Naive thymus-derived CD4-positive, alpha-beta T cell (primary cell): ENCODE measurements at places on chromosomes 2 and 18. TPM values are rescaled to one million over a fixed set of nuclear protein-coding genes. Genes with fewer than 3 reads are reported as not detected.

DNA sequence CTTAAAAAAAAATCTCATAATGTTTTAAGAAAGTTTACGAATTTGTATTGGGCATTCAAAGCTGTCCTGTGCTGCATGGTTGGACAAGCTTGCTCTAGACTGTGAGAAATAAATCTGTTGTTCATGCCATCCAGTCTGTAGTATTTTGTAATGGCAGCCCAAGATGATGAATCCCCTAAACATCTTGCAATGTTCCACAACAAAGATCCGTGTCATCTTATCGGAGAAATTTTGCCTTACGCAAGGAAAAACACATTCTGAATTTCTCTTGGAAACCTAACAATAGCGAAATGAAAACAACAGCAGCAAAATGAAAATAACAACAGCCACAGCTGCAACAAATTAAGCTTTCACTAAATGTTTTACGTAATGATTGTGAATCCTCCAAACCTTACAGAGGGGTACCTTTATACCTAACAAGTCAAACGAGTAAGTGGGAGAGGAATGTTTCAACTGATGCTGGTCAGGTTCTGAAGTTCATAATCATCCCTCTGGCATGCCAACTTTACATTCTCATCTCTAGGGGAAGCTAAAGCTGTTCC is 76.1 kb upstream of the RNU4ATAC start:
- H3K36me3 ChIP-seq = peaks cover 23% of the 10 kb centered on the region
- H3K4me1 ChIP-seq = no peaks in the 10 kb centered on the region
- H3K27ac ChIP-seq = no peak overlapping the region
- H3K27me3 ChIP-seq = no peaks in the 10 kb centered on the region
- no peak overlapping the region for H3K4me3 ChIP-seq

- DNase-seq = no peak
- H3K27me3 ChIP-seq = no peaks in the 10 kb centered on the region
- H3K4me1 ChIP-seq = no peaks in the 10 kb centered on the region
- H3K4me3 ChIP-seq = no peak overlapping the region
- H3K27ac ChIP-seq = no peak overlapping the region
- H3K36me3 ChIP-seq = no peaks in the 10 kb centered on the region
Measured at GRCh38 chr18:51513517-51513916, 316.0 kb upstream of the MEX3C start.

Gene PROC
- not detected in 2 replicates for total RNA-seq

Gene ZDBF2
- 15.7 and 17.3 TPM in 2 replicates for total RNA-seq

Gene DRC1
- not detected for total RNA-seq

Gene IGFBP5
- total RNA-seq = not detected in 2 replicates

Gene CERKL
- not detected for total RNA-seq

DNA sequence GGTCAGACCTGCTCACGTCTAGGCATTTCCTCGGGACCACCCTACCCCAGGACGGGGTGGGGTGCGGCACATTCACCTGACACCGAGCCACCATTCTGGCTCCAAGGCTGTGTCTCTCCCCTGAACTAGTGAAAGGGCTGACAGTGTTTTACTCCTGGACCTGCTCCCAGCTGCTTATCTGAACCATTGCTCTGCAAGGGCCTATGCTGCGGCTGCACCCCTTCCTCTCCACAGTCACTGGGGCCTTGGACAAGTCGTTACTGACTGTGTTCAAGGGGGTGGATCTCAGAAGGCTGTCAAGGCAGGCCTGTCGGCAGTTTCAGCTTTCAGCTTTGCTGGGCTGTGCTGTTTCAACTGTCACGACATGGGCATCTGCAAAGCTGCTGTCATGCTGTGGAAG is 11.7 kb downstream of the CREG2 start:
- H3K36me3 ChIP-seq = no peaks in the 10 kb centered on the region
- no peaks in the 10 kb centered on the region for H3K4me1 ChIP-seq
- DNase-seq = no peak

DNA sequence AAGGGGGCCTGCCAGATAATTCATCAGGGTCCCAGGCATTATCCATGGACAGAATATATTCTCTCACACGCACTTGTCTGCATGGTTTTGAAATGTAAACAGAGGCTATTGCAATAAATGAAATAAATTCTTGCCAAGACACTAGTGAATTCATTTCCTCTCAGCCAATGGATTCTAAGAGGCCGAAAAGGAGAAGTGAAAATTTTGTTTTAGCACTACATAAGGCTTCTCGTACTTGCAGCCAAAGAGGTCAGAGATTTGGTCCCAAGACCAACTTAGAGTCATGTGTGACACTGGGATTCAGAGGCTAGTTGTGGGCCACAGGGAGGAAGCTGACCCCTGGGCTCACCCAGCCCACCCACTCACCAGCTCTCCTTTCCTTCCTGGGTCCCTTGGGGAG is 184.1 kb upstream of the GLI2 start:
- no peak for DNase-seq
- no peak overlapping the region for H3K4me3 ChIP-seq
- no peaks in the 10 kb centered on the region for H3K27me3 ChIP-seq
- H3K27ac ChIP-seq = no peak overlapping the region
- H3K36me3 ChIP-seq = no peaks in the 10 kb centered on the region
- no peaks in the 10 kb centered on the region for H3K4me1 ChIP-seq

GRCh38 chr2:147037048-147037447 is 807.8 kb upstream of the ACVR2A start:
- no peak overlapping the region for H3K4me3 ChIP-seq
- no peak for DNase-seq
- H3K27ac ChIP-seq = no peak overlapping the region
- no peaks in the 10 kb centered on the region for H3K27me3 ChIP-seq
- H3K4me1 ChIP-seq = no peaks in the 10 kb centered on the region
- no peaks in the 10 kb centered on the region for H3K36me3 ChIP-seq

GRCh38 chr2:69703189-69703588 is 38.7 kb upstream of the ANXA4 start:
- H3K27ac ChIP-seq = no peak overlapping the region
- no peaks in the 10 kb centered on the region for H3K36me3 ChIP-seq
- no peak for DNase-seq
- H3K27me3 ChIP-seq = no peaks in the 10 kb centered on the region

DNA sequence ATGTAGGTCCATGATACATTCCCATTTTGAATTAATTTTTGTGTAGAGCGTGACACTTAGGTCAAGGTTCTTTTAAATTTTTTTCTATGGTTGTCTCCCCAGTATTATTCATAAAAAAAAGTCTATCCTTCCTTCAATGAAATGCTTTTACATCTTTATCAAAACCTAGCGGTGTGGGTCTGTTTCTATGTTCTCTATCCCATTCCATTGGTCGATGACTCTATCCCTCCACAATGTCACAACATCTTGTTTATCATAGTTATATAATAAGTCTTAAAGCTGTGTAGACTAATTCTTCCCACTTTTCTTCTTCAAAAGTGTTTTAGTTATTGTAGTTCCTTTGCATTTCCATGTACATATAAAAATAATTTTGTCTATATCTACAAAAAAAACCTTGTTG is 47.2 kb upstream of the GPR17 start:
- no peak overlapping the region for H3K27ac ChIP-seq
- H3K27me3 ChIP-seq = no peaks in the 10 kb centered on the region

GRCh38 chr2:99509387-99509786 is 19.6 kb upstream of the REV1 start:
- H3K36me3 ChIP-seq = no peaks in the 10 kb centered on the region
- H3K27ac ChIP-seq = no peak overlapping the region
- no peaks in the 10 kb centered on the region for H3K4me1 ChIP-seq
- H3K27me3 ChIP-seq = no peaks in the 10 kb centered on the region
- DNase-seq = no peak

Gene IL1B
- 200 TPM for total RNA-seq

DNA sequence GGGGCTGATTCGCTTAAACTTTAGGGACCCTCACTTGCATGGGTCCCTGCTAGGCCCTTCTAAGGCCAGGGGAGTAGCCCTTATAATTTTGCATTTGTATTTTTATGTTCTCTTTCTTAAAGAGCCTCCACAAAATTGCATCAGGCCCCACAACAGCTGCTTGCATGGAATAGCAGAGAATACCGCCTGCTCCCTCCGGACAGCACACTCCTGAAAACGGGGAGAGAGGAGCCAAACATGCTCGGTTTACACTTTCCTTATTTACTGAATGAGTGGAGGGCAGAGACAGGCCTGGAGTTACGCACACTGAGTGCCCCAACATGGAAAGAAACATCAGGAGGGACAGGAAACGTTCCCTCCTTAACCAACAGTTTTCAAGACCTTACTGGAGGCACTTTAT is 132.2 kb downstream of the ANTXR1 start:
- no peaks in the 10 kb centered on the region for H3K4me1 ChIP-seq
- H3K27me3 ChIP-seq = no peaks in the 10 kb centered on the region
- no peak overlapping the region for H3K4me3 ChIP-seq
- no peak for DNase-seq
- H3K36me3 ChIP-seq = no peaks in the 10 kb centered on the region

- DNase-seq = no peak
- H3K4me1 ChIP-seq = peaks cover 49% of the 10 kb centered on the region
- H3K36me3 ChIP-seq = no peaks in the 10 kb centered on the region
- no peak overlapping the region for H3K4me3 ChIP-seq
- H3K27me3 ChIP-seq = no peaks in the 10 kb centered on the region
- H3K27ac ChIP-seq = no peak overlapping the region
Measured at GRCh38 chr18:9926223-9926894, 12.5 kb downstream of the VAPA start.

Gene FECH
- total RNA-seq = 13.5 TPM

DNA sequence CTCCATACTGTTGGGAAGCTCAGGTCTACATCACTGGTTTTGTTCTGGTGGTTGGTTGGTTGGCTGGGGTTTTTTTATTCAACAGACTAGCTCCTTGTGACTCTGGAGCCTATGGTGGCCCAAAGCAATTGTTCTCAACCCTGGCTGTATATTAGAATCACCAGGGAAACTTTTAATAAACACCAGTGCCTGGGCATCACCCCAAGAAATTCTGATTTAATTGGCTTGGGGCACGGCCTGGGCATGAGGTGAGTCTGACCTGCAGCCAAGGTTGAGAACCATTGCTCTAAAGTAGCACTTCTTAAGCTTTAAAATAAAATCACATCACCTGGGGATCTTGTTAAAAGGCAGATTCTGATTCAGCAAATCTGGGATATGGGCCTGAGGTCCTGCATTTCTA is 184.1 kb downstream of the C1D start:
- no peak overlapping the region for H3K4me3 ChIP-seq
- no peaks in the 10 kb centered on the region for H3K36me3 ChIP-seq
- H3K27me3 ChIP-seq = no peaks in the 10 kb centered on the region
- DNase-seq = no peak
- H3K27ac ChIP-seq = no peak overlapping the region

- DNase-seq = no peak
- H3K4me1 ChIP-seq = no peaks in the 10 kb centered on the region
- H3K27ac ChIP-seq = no peak overlapping the region
Measured at GRCh38 chr2:3034856-3035255, 342.8 kb downstream of the EIPR1 start.

Gene SMAD2
- total RNA-seq = 144 TPM

- DNase-seq = no peak
- no peaks in the 10 kb centered on the region for H3K4me1 ChIP-seq
- no peak overlapping the region for H3K27ac ChIP-seq
- no peaks in the 10 kb centered on the region for H3K27me3 ChIP-seq
- H3K36me3 ChIP-seq = no peaks in the 10 kb centered on the region
Measured at GRCh38 chr2:223055140-223055539, 3.1 kb downstream of the KCNE4 start.
